ENCODE measurements at places on chromosomes 1 and 21. TPM values are rescaled to one million over a fixed set of nuclear protein-coding genes. Genes with fewer than 3 reads are reported as not detected.

DNA sequence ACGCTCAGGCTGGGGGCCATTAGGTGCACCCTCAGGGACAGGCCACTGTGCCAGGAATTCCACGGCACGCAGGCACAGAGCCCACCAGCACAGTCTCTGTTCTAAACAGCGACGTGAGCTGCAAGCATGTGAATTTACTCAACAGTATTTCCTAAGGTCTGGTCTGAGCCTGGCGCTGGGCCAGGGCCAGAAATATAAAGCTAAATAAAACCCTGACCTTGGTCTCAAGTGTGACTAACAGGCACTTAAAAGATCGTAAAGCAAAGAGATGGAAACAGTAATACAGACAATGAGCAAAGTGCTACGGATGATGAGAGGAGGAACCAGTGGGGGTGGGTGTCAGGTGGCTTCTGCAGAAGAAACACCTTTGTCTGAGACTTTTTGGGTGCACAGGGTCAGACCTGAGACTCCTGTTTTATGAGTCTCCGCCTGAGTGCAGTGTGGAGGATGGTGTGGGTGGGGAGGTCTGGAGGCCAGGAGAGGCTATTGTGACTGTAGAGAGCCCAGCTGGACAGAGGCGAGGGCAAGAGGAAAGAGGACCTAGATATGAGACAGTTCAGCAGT is 53.4 kb upstream of the EDN2 start:
- no peak for DNase-seq

DNA sequence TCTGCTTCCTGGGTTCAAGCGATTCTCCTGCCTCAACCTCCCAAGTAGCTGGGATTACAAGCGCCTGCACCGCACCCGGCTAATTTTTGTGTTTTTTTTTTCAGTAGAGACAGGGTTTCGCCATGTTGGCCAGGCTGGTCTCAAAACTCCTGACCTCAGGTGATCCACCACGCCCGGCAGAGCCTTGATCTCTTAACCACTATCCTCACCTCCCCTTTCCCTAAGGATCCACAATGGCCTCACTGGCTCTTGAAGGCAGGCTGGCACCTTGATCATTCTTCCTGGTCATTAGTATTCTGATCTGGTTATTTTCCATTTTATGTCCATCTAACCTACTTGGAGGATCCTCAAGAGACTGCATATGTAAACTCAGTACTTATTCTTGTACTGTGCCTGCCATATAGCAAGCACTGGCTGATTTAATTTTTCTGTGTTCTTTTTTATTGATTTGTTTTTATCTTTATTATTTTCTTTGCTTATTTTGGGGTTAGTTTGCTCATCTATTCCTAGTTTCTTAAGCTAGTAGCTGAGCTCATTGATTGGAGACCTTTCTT is 6.3 kb downstream of the RCC1 start:
- no peak for DNase-seq

DNA sequence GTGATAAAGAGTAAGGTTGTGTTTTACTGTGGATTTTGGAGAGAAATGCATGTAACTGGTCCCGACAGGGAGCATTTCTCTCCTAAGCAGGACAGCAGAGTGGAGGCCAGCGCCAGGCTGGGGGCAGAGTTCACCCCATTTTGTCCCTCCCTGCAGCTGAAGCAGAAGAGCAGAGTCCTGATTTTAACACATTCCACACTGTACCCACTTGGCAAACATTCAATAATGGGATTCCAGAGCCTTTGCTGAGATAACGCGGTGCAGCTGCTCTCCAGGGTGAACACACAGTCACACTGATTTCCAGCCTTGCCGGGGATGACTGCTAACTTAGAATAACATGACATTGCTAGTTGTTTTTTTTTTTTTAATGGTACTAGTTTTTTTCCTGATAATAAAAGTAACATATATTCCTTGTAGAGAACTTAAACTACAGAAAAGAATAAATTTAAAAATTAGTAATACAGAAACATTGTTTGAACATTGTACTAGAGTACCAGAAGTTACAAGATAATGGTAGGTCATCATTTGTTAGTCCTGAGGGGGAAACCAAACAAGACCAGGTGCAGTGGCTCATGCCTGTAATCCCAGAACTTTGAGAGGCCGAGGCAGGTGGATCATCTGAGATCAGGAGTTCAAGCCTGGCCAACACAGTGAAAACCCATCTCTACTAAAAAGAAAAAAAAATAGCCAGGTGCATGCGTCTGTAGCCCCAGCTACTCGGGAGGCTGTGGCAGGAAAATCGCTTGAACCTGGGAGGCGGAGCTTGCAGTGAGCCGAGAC is 77.2 kb downstream of the SCCPDH start:
- no peak for DNase-seq

- no peak for DNase-seq
Measured at GRCh38 chr1:161017756-161018630, 3.0 kb downstream of the F11R start.

DNA sequence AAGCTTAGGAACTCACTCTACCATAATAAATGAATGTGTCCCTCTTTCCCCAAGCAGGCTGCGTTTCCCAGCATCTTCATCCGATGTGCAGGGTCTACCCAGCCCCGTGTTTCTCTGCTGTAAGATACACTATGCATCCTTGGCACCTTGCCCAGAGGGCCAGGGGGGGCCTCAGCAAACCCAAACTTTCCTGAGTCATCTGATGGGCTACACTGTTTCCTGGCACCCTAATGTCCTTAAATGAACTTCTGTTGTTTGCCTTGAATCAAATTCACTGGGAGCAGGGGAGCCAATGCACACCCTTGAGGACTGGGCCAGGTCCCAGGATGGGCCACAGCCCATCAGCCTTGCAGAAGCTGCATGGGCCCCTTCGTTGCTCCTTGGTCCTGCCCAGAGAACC is 145.5 kb downstream of the IGSF21 start:
- no peak for DNase-seq

- DNase-seq, result no peak
Measured at GRCh38 chr1:228120351-228120750, 11.3 kb upstream of the MRPL55 start.

DNA sequence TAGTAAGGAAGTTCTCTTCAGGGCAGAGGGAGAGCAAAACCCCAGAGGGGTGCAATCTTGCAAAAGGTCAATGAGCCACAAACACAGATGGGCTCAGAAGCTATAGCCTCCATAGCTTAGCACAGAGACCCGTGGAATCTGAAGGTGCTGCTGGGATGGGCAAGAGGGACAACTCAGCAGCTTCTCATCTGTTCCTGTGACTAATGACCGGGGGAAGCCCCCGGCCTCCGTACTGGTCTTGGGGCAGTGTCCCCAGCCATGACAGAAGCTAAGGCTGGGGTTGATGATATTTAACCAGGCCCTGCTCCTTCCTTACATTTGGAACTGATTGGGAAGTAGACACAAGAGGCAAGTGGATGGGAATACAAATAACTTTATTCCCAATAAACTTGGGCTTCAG is 19.1 kb downstream of the EXOC8 start:
- peak; percentile 22 for DNase-seq

- no peak for DNase-seq
Measured at GRCh38 chr21:17610911-17611310, 1.8 kb downstream of the BTG3 start.

GRCh38 chr1:230117694-230118093 is 50.7 kb downstream of the GALNT2 start:
- DNase-seq, result no peak

DNA sequence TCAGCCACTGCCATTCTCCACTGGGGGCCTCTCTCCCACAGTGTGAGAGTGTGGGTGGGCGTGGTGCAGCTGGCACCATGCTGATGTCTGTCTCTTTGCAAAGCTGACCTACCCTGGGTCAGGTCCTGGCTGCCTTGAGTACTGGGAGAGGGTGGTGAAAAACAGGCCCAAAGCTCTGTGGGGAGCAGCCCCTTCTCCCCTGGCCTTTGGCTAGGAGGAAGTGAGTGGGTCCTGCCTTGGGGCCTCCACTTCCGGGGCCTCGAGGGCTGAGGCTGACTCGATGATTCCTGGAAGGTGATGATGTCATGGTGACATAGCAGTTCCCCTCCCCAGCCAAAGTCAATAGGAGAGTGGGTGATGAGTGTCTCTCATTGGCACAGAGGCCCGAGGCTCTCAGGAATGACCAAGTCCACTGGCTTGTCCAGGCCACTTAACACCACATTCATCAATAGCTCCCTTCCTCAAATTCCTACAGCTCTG is 53.0 kb downstream of the IER5 start:
- no peak for DNase-seq

DNA sequence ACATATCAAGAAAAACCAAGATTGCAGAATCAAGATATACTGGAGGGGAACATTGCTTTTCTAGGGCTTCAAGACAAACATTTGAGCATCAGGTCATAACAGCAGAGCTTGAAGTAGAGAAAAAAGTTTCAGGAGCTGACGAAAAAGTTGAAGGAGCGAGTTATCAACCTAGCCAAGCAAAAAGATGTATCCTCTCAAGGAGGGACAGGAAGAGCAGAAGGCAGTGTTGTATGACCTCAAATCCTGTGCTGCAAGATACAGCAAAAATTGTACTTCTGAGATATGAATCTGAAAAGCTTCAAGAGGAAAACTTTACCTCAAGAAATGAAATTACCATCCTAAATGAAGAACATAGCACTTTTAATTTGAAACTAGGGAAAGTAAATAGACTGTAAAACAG is 153.1 kb downstream of the AK5 start:
- no peak for DNase-seq

GRCh38 chr1:9128520-9129265 is at the start of gene GPR157:
GPR157 (minus strand) TSS chr1:9129102; CDS start chr1:9129027, 75 bp downstream.
- peak; percentile 79 for DNase-seq

- DNase-seq, result no peak
Measured at GRCh38 chr1:44620072-44620471, 54.2 kb downstream of the TMEM53 start.

The NIT1 gene
- total RNA-seq, result 47.5 TPM

The PRAMEF6 gene
- not detected for total RNA-seq

The FAM72C gene
- 0.86 TPM for total RNA-seq

The KIF26B gene
- total RNA-seq, result 6.1 TPM

The FLG2 gene
- not detected for total RNA-seq

The SASS6 gene
- 4.2 TPM for total RNA-seq
